NCI-H2029 treated with DMSO at 0.1 percent for 48 hours (cell line): ENCODE measurements at places on chromosomes 4 and X.

GRCh38 chr4:7021930-7022664 lies 21.1 kb upstream of the TADA2B start:
- no peak for DNase-seq

- DNase-seq: no peak
Observed at GRCh38 chr4:178595500-178596138, 1153.4 kb upstream of the AGA start.

- no peak for DNase-seq
Observed at GRCh38 chr4:6231663-6232165, 31.4 kb upstream of the JAKMIP1 start.

GRCh38 chr4:170242471-170242870 lies 152.7 kb upstream of the AADAT start:
- DNase-seq: no peak

- no peak for DNase-seq
Observed at GRCh38 chr4:23212558-23212957, 519.8 kb downstream of the GBA3 start.

DNA sequence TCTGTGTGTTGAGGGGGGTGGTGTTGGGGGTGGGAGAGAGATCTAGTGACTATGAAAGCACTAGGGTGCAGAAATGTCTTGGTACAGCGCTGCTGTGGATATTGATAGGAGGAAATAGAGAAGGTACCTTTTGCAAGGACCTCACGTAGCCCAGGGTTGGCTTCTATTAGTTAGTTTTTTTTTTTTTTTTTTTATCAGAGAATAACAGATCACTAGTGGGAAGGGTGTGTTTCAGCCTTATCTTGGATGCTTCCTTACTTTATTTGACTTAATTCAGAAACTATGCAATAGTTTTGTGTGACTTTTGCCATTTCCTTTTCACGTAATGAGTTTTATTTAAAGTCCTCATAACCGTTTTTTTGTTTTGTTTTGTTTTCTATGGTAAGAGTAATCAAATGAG lies 16.4 kb upstream of the PGRMC2 start:
- DNase-seq: no peak
